Heart right ventricle (tissue), 16 donors: ENCODE measurements at places on chromosomes 1 and 21. TPM values are rescaled to one million over a fixed set of nuclear protein-coding genes. Genes with fewer than 3 reads are reported as not detected.

C1QTNF12 gene
- 1.4 TPM for total RNA-seq

LIPI gene
- total RNA-seq, result not detected

FMOD gene
- 7.4 TPM for total RNA-seq

GRCh38 chr1:23140940-23141596, 27.6 kb downstream of the LUZP1 start:
- no peak for DNase-seq

GRCh38 chr1:28278763-28279162, 19.4 kb downstream of the SESN2 start:
- no peak for DNase-seq

DNA sequence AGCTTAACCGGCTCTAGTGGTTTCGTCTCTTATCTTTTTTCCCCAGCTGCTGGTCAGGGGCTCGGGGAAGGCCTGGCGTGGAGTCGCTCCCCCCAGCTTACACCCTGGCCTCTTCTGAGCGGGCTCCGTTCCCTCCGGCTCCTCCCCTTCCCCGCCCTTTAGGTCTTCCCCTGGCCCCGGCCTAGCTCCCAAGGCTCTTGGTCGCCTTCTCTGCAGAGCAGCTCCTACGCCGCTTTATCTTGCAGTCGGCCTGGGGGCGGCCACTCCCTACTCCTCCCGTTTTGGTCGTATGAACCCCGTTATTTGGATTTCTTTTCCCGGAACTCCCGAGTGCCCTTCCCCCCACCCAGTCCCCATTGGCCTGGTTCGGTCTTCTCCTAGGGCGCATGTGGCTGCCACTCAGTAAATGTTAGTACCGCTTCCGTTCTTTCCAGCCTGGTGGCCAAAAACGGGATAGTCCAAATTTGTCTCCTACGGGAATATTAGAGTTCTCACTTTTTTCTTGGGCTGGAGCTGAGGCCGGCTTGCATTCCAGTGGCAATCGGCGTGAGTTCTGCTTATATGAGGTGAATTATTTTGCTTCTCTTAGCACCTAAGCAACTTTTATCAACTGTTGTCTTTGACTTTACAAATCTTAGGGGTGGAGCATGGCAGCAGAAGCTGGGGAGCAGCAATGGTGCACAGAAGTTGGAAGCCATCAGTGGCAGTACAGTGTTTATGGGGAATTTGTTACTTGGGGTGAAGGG, 467 bp downstream of the THRAP3 start:
- peak; percentile 79 for DNase-seq

DNA sequence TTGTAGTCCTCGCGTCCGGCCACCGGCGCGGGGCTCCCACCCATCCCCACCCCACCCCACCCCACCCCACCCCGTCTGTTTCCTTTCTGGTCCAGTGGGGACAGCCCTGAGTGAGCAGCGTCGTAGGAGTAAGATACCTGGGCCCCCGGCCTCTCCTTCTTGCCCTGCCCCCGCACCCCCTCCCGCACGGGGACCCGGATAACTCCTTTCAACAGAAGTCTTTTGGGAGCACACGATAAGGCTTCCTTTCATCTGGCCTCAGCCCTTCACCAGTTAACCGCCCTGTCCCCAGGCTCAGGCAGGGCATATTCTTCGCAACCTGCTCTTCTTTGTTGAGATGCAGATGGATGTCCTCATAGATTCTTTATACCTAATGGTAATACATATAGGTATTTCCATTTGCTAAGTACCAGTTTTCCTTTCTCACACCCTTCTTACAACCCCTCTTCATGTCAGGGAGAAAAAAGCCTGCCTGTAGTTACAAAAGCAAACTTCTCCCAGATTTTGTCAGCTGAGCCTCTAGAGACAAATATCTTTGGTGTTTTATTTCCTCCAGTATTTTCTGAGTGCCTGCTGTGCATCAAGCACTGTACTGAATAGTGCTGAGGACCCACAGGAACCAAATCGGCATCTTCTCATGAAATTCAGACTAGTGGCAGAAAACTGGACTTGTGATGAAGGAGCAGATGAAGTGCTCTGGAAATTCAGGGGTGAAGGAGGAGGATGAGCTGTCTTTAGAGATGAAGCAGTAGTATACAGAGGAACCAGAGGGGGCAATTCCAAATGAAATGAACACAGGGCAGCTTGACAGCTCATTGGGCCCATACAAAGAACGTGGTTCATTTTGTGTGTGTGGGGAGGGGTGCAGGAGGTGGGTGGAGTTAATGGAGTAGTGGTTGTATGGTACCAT, 33.6 kb downstream of the SLC2A1 start:
- no peak for DNase-seq

DNA sequence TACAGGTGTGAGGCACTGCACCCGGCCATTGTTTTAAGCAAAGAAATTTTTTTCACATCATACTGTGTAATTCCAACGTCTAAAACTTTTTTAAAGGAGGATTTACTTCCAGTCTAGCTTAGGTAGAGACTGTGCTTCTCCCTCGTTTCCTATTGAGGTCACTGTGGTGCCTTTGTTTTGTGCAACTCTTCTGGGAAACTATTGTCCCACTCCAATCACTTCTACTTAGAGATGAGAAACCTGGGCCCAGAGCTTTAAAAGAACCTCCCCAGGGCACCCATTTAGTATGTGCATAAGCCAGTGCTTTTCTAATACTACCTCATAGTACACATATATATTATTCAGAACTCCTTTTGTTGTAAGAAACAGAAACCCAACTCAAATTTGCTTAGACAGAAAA, 120.0 kb upstream of the ZNF644 start:
- no peak for DNase-seq

DNA sequence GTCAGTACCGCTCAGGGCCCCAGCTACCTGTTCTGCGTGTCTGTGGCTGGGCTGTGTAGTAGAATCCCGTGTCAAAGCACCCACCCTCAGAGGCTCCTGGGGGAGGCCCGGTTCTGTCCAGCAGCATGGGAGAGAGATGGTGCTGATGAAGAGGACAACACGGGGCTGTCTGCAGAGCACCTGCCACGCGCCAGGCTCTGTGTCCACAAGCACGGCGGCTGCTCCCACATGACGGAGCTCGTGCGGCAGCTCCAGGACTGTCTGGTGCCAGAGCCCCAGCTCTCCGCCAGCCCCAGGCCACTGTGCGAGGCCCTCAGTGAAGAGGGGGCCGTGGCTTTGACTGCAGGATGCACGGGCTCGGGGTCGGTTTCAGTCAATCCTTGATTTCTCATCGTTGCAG, 42.0 kb upstream of the TSPEAR start:
- no peak for DNase-seq

DNA sequence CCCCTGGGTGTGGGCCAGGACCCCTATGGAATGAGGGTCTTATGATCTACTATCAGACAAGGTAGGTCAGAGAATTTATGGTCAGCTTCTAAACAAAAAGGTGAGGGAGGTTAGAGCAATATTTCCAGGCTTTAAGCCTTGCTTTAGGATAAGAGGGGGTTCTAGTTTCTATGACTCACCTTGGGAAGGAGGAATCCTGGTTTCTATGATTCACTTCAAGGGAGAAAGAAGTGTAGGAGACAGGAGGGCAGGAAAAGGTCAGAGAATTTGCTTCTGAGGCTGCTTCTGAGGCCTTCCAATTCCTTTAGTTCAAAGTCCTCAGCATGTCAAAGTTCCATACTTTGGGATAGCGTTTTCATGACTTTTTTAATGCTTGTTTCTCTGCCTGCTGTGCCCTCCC, 35.2 kb downstream of the RGL1 start:
- DNase-seq, result no peak

DNA sequence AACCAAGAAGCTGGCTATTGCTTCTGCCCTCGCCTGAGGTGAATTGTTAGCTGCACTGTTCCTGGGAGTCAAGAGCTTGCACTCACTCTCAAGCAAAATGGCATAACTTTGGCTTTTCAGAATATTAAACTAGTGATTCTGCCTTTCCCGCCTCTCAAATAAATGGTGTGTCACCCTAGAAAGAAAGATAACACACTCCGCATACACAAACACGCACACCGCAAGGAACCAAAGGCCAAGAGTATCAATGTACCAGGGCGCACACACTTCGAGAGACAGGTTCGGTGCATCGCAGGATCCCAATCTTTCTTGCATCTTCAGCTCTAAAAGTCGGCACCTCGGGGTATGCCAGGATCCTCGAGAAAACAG, 470 bp upstream of the RTCA start:
- DNase-seq, result no peak

DNA sequence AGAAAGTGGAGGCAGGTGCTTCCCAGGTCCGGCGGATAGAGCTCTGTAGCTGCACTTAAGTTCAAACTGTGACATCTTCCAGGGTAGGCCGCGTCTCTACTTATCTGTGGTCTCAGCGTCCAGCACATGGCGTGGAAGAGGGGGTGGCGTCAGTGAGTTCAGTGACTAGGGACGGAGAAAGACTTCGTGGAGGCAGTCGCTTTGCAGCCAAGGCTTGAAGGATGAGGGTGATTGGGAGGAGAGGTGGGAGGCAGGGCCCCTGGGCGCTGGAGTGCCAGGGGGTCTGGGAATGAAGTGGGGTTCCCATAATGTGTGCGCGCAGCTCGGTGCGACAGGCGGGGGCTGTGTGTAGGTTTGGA, 444 bp upstream of the AGO1 start:
- DNase-seq, result no peak

GRCh38 chr1:2632561-2633361, at the start of gene MMEL1:
Gene MMEL1, minus strand, starts transcription at chr1:2633016. Its CDS starts 3,532 bp downstream, at chr1:2629484.
- no peak for DNase-seq

DNA sequence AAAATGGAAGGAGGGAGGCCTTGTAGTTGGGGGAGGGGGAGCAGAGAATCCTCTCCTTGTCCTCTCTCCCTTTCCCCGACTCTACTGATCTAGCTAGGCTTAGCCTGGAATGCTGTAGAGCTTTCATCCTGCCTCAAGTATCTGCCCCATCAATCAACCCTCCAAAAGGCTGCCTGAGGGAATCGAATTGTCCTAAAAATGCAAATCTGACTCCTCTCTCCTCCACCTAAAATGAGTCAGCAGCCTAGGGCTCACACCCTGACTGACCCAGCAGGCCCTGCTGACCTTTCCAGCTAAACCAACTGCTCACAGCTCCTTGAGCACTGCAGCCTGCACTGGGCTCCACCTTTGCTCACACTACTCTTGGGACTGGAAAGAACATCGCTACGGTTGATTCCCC, 2.8 kb downstream of the HPDL start:
- DNase-seq, result no peak

- no peak for DNase-seq
Measured at GRCh38 chr1:109210058-109210457, 3.7 kb upstream of the SARS1 start.

GRCh38 chr1:1364266-1364665, 5.9 kb upstream of the MXRA8 start:
- DNase-seq, result no peak
